ENCODE measurements at places on chromosomes 2 and 18.

DNA sequence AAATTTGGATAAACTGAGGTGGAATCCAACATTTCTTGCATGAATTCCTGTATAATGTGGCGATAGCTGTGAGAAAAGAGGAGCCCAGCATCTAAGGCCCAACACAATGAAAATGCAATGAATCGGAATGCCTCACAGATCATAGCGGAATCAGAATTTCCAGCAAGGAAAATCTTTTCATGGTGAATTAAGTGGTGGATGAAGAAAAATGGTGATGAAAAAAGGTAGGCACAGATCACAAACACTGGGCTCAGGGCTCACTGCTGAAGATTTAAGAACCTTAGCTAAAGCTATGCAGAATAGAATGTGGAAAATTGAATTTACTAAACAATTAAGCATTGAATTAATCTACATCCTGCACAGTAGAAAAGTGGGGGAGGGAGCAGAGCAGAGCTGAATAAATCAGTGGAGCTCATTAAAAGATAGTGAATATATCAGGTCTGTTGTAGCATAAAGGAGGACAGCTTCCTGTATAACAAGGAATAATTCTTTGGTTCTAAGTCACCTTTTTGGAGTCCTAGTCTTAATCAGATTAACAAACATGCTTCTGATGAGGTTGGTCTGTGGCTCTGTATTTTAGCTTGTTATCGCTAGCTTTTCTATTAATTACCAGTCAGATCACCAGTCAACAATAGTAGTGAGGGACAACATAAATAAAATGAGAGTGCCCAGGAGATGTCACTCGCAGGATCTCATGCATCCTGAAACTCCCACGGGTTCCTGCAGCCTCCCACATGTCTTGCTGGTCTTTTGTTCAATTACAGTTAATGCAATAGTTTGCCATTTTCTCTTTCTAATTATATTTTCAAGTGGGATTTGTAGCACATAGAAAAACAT, 27.0 kb downstream of the MEIS1 start:
- no peak for DNase-seq

DNA sequence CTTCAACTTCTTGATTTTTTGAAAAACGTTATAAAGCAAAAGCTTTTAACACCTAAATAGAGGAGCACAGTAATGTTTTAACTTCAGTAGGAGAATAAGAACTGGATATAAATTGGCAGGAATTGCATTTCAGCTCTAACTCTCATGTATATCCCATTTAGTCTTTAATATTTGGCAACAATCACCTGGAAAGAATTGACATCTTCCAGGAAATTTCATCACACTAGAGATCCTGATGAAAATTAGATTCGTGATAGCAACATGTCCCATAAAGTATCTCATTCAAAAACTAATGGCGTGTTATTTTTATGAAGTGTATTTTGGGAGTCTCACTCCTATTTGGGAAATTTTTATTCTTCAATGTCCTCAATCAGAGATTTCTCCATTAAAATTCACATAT, 131.1 kb upstream of the DNAJC10 start:
- no peak for DNase-seq

GRCh38 chr2:232336241-232336736, 42.3 kb upstream of the ALPP start:
- DNase-seq: no peak

DNA sequence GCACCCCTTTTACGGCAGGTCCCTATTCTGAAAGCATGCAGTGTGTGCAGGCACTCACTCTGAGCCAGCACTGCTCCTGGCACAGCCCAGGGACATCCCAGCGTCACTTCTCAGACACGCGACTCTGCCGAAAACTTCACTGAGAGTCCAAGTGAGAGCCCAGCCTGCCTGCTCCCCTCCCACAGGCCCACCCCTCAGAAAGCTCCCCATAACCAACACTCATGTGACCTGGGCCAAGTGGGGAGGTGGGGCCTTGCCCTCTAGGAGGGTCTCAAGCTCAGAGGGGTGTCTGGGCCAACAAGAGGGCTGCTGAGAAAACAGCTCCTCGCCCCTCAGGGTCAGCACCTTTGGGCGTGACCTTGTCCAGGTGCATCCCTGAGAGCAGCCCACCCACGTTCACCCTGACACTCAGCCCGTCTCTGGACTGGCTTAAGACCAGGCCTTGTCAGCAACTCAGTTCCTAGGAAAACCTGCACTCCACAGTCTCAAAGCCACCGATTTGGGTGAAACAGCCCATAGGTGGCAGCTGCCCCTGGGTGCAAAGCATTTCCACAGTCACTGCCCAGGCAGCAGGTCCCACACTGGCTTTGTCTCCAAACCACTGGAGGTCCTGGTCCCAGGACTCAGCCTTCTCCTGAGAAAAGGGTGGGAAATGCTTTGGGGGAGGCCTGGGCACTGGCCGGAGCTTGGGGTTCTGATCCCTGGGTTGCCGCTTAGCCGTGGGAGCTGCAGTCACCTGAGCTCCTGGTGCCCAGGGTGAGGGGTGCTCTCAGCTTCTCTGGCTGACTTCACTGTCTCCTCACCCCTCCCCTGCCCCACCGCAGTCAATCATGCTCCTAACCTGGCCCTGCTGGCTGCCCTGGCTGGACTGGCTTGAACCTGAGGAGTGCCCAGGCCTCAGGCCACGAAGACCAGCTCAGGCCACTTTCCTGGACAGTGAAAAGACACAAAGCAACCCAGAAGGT, 209.6 kb downstream of the HDAC4 start:
- no peak for DNase-seq

DNA sequence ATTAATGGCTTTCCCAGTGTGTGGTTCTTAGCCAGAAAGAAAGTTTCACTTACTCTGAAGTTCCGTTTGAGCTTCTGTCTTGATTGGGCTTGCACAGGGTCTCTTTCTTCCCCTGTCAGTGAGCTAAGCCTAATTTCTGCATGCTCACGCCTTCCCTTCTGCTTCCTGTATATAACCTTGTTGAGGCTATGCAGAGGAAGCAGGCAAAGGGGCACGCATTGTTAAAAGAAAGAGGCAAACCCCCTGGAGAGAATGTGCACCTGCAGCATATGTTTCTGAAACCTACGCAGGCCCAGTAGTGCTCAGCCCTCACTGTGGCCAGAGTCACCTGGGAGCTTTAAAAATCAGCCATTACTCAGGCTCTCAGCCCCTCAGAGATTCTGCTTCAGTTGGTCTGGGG, 14.5 kb upstream of the PLA2R1 start:
- no peak for DNase-seq

DNA sequence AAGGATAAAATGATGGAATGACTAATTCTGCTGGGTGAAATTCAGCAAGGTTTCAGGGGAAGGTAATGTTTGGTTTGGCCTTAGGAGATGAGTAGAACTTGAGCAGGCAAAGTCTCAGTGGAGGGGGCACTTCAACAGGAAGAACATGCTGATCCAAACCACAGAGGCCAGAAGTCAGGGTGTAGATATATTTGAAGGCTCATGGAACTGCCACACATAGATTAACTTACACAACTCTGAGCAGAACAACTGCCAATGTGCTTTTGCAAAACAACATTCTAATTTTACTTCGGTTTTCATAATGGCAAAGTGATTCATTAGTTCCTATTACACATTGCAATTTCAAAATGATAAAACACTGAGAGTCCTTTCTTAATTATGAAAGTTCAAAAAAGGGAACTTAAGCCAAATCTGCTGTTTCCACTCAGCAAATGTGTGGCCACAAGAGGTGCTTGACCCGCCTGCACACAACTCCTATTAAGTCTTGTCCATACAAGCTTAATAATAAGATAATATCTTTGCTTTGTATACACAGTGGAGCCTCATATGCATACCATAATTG, 284.8 kb downstream of the MREG start:
- DNase-seq: no peak

DNA sequence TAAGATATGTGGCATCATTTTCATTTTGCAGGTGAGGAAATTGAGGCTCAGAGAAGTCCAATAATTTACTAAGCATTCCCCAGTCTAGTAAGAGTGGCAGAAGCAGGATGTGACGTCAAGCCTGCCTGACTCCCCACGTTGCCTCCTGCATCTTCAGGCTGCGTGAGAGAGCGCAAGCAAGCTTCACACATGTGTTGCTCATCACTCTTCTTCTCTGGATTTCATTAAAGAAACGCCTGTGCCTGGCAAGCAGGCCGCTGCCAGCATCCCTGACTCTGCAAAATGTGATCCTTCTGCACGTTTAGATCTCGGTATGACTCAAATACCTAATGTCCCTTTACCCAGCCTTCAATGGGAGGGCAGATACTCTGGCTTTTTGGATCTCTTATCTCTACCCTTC, 96.8 kb downstream of the PRKCE start:
- DNase-seq: no peak
